Iris pigment epithelial cell (primary cell): ENCODE measurements at places on chromosomes 12 and 14.

DNA sequence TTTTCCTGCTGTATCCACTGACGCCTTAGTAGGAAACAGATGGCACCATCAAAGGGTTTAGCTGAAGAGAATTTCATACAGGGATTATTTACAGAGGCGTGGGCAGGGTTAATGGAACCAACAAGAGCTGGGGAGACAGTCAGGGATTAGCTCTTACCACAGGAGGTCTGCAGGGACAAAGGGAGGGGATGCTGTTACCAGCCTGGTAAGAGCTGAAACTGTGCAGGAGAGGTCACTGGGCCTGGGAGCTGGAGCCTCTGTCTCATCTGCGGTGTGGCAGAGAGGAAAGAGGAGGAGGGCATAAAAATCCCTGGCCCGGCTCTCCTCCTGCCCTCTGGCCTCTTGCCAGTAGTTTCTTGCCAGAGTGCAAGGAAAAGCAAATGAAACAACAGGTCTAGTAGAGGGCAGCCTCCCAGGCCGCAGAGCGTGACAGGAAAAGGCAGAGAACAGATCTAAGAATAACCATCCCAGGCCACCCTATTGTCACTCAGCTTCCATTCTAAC, 18.9 kb upstream of the POC1B start:
- peak; percentile 35 for DNase-seq

GRCh38 chr12:5827591-5827990, 117.5 kb downstream of the ANO2 start:
- no peak for DNase-seq

GRCh38 chr12:9064815-9065606, 50.7 kb downstream of the A2M start:
- peak; percentile 9 for DNase-seq

- DNase-seq: no peak
These were observed 25.9 kb upstream of the PRKD1 start for GRCh38 chr14:29953501-29953900.

DNA sequence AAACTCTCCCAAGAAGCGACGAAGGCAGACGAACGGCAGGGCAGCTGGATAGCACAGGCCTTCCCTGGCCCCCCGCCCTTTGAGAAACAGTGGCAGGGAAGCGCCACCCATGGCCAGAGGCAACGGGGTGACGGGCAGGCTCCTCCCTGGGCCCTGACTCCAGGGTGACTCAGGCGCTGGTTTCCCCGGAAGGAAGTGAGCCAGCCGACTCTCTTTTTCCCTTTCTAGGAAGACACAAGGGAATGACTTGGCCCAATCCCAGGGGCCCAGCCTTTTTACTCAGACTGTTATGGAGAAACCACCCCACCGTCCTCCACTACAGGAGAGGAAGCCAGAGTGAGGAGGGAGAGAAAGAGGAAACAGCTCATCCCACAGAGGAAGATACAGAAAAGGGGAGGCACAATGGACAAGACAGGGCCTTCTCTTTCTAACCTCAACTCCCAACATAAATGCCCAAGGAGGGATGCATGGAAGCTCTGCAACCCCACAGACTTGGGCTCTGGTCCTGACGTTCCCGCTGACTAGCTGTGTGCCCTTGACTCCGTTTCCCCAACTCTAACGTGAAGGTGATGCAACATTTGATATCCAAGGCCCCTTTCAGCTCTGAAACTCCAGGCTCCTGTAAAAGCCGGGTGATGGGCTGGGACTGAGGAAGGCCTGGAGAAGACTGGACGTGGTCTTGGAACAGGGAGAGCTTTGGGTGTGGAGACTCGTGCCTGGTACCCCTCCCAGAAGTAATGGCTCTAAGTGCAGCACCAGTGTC, 27.9 kb downstream of the ACTN1 start:
- peak; percentile 93 for DNase-seq

DNA sequence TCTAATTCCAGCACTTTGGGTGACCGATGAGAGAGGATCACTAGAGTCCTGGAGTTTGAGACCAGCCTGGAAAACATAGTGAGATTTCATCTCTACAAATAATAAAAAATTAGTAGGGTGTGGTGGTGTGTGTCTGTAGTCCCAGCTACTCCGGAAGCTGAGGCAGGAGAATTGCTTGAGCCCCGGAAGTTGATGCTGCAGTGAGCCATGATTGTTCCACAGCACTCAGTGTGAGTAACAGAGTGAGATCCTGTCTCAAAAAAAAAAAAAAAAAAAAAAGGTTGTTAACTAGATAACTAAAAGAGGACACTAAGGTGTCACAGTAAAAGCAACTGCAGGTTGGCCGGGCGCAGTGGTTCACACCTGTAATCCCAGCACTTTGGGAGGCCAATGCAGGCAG, 121.3 kb upstream of the MAX start:
- no peak for DNase-seq

DNA sequence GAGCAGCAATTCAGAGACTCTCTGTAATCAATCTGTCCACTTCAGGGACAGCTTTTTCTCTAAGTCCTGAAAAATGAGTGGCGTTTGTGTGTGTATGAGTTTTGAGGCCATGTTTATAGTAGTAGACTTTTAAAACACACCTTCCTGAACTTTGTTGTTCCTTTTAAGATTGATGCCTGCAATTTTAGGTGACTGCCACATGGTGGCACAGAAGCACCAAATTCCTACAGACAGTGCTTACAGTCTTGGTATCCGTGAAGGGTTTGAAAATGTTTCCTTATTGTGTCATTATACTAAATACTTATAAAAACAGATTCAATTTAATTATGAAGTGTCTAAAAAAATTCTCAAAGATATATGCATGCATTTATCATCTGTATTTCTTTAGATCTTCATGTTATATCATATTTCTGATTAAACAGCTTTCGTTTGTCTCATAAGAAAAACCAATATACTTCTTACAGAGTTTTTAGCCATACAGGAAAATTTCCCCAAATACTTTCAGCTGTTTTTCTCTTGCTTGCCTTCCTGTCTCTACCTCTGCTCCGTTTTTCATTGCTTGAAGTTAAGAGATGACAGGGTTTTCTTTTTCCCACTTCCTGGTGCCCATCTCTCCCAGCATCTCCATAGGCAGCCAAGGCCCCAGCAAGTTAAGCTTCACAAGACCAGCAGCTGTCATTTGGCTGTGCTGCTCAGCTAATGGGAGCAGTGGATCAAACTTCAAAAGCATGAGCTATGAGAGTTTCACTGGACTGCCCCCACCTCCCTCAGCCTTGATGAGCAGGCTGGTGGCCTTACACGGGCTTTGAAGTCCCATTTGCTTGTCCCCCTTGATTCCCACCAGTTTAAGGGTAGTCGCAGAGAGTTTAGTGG, 259.6 kb downstream of the AKAP6 start:
- DNase-seq: peak; percentile 69

DNA sequence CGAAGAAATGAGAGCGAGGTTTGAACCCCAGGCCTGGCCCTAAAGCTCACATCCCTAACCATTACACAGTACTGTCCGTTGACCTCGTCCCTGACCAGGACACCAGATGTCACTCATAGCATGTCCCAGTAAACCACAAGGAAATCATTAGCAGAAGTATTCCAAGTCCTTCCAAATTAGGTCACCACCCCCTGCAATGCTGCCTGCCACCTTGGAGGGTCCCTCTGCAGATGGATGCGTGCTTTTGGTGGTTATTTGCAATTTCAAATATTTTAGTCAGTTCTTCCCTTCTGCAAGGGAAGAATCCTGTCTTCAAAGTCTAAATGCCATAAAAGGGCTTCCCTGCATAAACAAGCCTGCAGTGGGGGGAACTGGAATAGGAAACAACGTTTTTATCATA, 71.3 kb downstream of the CLMN start:
- DNase-seq: no peak

- DNase-seq: peak; percentile 88
These were observed 2.9 kb upstream of the CACNB3 start for GRCh38 chr12:48815126-48816110.

- DNase-seq: no peak
These were observed 5.6 kb upstream of the FBRSL1 start for GRCh38 chr12:132484183-132484890.

- DNase-seq: peak; percentile 61
These were observed 9.6 kb downstream of the PLXNC1 start for GRCh38 chr12:94157981-94158411.

GRCh38 chr12:47892819-47893218, 12.0 kb downstream of the VDR start:
- DNase-seq: peak; percentile 64

- peak; percentile 41 for DNase-seq
These were observed 1.6 kb downstream of the SUDS3 start for GRCh38 chr12:118377884-118378470.

DNA sequence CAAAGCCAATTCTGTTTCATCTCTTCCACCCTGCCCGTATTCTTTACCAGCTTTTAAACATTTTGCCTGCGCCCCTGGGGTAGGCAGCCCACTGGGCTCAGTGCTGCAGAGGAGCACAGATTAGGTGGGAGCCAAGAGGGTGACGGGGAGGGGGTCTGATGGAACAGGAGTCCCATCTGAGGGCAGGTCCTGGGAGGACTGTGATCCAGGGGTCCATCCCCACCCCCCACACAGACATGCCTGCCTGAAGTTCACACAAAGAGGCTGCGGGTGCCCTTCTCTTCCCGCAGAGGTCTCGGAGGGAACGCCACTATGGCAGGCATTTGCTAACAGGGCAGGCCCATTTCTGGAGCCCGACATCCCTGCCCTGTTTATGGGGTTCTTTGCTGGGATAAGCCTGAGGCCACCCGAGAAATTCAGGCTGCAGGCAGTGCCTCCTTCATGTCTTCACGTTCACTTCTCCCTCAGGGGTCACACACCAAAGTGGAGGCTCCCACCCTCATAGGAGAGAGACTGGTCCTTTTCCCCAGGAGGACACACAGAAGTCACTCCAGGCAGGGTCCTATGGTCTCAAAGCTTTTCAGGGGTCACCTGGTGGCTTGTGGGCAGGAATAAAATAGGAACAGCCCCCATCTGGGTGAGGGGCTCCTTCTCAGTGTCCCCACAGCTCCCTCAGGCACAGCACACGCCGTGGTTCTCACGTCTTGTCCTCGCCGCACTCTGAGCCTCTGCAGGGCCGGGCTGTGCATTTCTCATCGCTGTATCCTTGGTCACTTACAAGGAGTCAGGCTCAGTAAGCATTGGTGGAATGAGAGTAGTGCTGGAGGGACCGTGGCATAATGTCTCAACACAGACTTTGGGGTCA, 12.9 kb downstream of the VASH1 start:
- DNase-seq: no peak

DNA sequence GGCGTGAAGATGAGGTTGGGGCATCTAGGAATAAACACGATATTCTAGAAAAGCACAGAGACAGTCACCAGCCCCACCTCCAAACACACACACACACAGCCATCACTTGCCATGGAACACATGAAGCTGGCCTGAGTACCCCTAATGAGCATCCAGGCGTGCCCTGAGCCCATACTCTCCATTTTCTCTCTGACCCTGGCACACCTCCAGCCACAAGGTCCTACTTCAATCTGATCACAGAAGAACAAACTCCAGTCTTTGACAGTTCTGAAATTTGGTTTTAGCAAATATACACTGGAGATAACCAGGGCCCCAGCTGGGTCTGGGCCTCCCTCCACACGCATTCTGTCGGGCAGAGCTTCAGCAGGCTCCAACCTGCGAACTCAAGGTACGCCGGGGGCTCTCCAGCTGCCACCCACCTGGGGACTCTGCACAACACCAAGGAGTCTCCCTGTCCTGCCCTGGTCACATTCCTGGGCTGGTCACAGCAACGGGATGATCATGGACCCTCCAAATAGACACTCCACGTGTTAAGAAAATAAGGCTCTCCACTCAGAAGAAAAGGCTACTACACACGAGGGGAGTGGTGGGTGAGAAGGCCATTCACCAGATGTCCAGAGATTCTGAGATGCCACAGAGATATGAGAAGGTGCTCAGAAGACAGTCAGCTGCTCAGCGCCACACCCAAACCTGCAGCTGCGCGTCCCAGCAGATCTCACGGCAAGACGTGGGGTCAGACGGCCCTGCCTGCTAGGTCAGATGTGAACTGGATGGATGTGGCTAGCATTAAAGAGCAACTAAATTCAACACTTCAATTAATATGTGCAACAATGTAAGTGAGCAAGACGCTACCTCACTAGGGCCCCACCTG, 57.0 kb upstream of the PNMA1 start:
- no peak for DNase-seq

- DNase-seq: no peak
These were observed 23.1 kb downstream of the VASH1 start for GRCh38 chr14:76784266-76784874.

DNA sequence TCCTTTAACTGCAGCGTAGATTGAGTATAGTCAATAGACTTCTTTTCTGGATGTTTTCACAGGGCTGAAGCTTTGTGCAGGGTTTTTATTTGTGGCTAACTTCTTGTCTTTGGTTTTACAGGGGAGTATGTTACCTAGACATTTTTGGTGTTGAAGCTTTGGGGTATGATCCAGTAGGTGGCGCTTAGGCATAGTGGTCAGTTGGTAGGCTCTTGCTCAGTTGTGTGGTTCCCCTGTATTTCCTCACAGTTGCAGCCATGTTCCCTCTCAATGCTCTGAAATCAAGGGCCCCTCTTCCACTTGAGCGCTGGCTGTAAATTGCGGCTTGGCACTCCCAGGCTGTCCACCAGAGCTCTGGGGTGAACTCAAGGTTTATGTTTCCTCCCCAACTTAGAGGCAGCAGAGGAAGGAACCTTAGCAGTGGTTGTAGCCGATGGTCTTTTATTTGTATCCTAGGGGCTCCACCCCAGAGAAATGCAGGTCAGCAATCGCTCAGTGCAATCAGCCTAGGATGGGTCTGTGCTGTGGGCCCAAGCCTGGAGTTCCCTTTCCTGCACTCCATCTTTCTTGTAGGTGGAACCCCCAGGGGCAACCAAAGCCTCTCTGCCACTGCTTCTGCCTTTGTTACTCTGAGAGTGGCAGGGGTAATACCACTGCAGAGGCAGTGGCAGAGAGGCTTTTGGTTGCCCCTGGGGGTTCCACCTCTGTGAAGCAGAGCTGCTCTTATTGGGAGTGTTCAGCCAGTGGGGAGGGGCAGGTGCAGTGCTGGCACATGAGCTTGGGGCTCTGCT, 55.1 kb downstream of the CMAS start:
- peak; percentile 75 for DNase-seq

DNA sequence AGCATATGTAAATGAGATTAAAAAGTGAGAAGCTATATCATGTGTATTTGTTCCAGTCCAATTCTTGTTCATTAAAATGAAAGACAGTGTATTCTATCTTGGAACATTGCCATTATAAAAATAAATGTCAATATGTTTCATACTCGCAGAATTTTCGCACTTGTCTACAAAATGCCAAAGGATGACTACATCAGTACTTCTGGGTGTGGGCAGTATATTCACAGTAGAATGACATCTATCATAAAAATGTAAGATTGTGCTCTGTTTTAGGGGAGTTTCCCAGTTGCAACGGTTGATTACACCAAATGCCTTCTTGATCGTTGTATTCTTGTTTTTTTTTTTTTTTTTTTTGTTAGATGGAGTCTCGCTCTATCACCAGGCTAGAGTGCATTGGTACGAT, 292.3 kb upstream of the E2F7 start:
- DNase-seq: no peak

DNA sequence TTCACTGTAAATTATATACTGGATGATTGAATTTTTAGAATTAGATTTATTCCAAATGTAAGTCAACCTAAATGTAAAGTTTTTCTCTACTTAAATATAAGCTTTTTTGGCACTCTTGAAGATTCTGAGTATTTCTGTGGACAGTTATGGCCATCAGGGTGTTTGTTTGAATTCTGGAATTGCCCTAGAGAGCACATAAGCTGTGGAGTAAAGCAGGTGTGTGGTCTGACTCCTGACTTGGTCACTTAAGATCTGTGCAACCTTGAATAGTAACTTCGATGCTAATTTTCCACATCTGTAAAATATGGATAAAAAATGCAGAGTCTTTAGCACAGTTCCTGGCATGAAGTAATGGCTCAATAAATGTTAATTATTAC, 64.4 kb downstream of the FUT8 start:
- no peak for DNase-seq
